ENCODE measurements at places on chromosomes 5 and 9. TPM values are rescaled to one million over a fixed set of nuclear protein-coding genes. Genes with fewer than 3 reads are reported as not detected.

GRCh38 chr5:92629000-92629399 is 952.0 kb downstream of the NR2F1-AS1 start:
- no peak overlapping the region for H3K4me3 ChIP-seq
- DNase-seq = no peak
- H3K36me3 ChIP-seq = no peaks in the 10 kb centered on the region
- H3K27ac ChIP-seq = no peak overlapping the region
- no peaks in the 10 kb centered on the region for H3K4me1 ChIP-seq

DNA sequence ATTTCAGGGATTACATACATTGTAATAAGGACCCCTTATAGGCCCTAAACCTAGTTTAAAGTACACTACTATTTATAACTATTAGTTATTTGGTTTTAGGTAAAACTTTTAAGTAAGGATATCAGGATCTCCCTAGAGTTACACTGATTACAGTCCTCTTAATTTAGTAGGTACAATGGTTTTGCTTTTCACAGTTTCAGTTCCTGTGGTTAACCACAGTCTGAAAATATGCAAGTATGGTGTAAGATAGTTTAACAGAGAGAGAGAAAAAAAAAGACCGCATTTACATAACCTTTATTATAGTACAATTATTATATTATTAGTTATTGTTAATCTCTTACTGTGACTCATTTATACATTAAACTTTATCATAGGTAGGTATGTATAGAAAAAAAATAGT is 725.3 kb upstream of the PTPRD start:
- no peaks in the 10 kb centered on the region for H3K4me1 ChIP-seq
- H3K27ac ChIP-seq = no peak overlapping the region
- no peaks in the 10 kb centered on the region for H3K27me3 ChIP-seq
- H3K4me3 ChIP-seq = no peak overlapping the region

PTPN3 gene
- total RNA-seq = 0.58 TPM

GRCh38 chr5:10539687-10539998 is 24.2 kb upstream of the ANKRD33B start:
- no peak overlapping the region for H3K4me3 ChIP-seq
- H3K36me3 ChIP-seq = no peaks in the 10 kb centered on the region
- H3K27me3 ChIP-seq = peaks cover 26% of the 10 kb centered on the region
- no peak overlapping the region for H3K27ac ChIP-seq
- DNase-seq = no peak

DNA sequence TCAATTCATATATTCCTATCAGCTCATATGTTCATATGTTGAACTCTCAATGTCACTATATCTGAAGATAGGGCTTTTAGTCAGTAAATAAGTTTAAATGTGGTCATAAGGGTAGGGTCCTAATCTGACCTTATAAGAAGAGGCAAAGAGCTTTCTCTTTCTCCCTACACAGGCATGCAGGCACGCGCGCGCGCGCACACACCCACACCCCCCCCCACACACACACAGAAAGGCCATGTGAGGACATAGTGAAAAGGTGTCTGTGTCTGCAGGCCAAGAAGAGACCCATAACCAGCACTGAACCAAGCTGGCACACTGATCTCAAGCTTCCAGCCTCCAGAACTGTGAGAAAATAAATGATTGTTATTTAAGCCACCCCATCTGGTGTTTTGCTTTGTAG is 76.0 kb downstream of the PDE4D start:
- H3K27ac ChIP-seq = no peak overlapping the region
- no peaks in the 10 kb centered on the region for H3K4me1 ChIP-seq
- no peak for DNase-seq
- H3K27me3 ChIP-seq = peaks cover 14% of the 10 kb centered on the region
- no peak overlapping the region for H3K4me3 ChIP-seq

DNA sequence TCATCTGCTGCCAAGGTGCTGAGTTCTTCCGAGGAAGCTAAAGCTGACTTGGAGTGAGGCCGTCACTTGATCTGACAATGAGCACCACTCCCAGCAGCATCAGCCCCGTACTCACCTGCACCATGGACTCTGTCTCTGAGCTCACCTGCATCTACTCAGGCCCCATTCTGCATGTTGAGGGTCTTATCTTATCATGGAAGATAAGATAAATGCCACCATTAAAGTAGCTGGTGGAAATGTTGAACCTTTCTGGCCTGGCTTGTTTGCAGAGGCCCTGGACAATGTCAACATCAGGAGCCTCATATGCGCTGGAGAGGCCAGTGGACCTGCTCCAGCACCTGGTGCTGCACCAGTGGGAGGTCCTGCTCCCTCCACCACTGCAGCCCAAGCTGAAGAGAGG is 35.0 kb upstream of the HMGCS1 start:
- H3K36me3 ChIP-seq = no peaks in the 10 kb centered on the region
- H3K4me3 ChIP-seq = no peak overlapping the region
- H3K4me1 ChIP-seq = no peaks in the 10 kb centered on the region
- DNase-seq = no peak

MARCHF11 gene
- not detected for total RNA-seq

DNA sequence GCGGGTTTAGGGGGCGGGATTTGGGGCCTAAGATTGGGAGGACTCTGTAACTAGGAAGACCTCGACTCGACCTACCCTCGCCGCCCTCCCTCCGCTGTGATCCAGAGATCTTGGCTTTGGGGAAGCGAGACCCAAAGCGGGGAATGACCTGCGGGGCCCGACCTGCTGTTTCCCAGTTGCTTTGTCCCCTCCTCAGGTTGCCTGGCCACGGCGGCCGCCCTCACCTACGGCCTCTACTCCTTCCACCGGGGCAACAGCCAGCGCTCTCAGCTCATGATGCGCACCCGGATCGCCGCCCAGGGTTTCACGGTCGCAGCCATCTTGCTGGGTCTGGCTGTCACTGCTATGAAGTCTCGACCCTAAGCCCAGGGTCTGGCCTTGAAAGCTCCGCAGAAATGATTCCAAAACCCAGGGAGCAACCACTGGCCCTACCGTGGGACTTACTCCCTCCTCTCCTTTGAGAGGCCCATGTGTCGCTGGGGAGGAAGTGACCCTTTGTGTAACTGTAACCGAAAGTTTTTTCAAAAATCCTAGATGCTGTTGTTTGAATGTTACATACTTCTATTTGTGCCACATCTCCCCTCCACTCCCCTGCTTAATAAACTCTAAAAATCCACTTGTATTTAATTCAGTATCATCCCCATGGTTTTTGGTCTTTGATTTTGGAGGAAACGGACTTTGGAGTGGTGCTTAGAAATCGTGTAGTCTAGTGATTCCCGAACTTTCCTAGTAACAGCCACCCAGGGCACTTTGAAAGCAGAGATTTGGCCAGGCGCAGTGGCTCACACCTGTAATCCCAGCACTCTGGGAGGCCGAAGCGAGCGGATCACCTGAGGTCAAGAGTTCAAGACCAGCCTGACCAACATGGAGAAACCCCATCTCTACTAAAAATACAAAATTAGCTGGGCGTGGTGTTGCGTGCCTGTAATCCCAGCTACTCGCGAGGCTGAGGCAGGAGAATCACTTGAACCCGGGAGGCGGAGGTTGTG is 878 bp downstream of the HIGD2A start:
- H3K27me3 ChIP-seq = no peaks in the 10 kb centered on the region
- H3K4me1 ChIP-seq = peaks cover 29% of the 10 kb centered on the region
- H3K4me3 ChIP-seq = peak overlapping the region; percentile 98
- peaks cover 58% of the 10 kb centered on the region for H3K36me3 ChIP-seq
- H3K27ac ChIP-seq = peak overlapping the region; percentile 99
- no peak for DNase-seq

PSIP1 gene
- 132 TPM for total RNA-seq

WHRN gene
- 14.9 TPM for total RNA-seq

DNA sequence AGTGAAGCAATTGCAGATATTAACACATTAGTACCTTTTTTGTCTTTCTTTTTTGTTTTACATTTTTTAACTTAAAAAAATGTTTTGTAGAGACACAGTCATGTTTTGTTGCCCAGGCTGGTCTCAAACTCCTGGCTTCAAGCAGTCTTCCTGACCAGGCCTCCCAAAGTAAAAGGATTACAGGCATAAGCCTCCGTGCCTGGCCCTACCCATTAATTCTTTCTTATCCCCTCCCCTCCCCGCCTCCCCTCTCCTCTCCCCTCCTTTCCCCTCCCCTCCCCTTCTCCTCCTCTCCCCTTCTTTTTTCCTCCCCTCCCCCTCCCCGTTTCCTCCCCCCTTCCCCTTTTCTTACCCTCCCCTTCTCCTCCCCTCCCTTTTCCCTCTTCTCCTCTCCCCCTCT is 182.4 kb downstream of the FER start:
- H3K4me1 ChIP-seq = no peaks in the 10 kb centered on the region
- H3K27ac ChIP-seq = no peak overlapping the region
- H3K36me3 ChIP-seq = peaks cover 7% of the 10 kb centered on the region
- no peak overlapping the region for H3K4me3 ChIP-seq
- DNase-seq = no peak
- H3K27me3 ChIP-seq = no peaks in the 10 kb centered on the region

- H3K27ac ChIP-seq = no peak overlapping the region
- no peaks in the 10 kb centered on the region for H3K4me1 ChIP-seq
- H3K4me3 ChIP-seq = no peak overlapping the region
- no peak for DNase-seq
- no peaks in the 10 kb centered on the region for H3K27me3 ChIP-seq
Observed at GRCh38 chr5:132308701-132309100, 14.5 kb downstream of the SLC22A4 start.

SH3RF2 gene
- not detected for total RNA-seq

MCC gene
- 5.4 TPM for total RNA-seq

DNA sequence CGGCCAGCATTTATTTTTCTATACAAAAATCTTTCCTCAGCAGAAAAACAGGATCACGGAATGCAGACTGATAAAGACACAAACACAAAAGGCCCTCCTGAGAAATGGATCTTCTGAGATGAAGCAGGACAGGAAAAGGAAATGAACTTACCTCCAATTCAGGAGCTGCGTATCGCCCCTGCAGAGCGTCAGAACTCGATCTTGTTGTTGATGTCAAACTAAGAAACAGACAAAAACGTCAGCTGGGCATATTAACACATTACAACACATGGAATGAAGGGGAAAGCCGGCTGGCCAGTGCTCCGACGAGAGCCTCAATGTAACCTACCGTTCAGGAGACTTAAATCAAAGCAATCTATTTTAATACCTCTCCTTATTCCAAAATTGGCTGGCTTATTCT is 105.1 kb downstream of the SERINC5 start:
- H3K4me1 ChIP-seq = peaks cover 62% of the 10 kb centered on the region
- peaks cover 59% of the 10 kb centered on the region for H3K36me3 ChIP-seq
- peak overlapping the region; percentile 89 for H3K27ac ChIP-seq
- DNase-seq = no peak
- H3K4me3 ChIP-seq = peak overlapping the region; percentile 9

GRCh38 chr5:50863534-50864170 is 197.2 kb downstream of the PARP8 start:
- H3K4me3 ChIP-seq = no peak overlapping the region
- no peaks in the 10 kb centered on the region for H3K4me1 ChIP-seq
- DNase-seq = no peak
- peaks cover 19% of the 10 kb centered on the region for H3K27me3 ChIP-seq

DNA sequence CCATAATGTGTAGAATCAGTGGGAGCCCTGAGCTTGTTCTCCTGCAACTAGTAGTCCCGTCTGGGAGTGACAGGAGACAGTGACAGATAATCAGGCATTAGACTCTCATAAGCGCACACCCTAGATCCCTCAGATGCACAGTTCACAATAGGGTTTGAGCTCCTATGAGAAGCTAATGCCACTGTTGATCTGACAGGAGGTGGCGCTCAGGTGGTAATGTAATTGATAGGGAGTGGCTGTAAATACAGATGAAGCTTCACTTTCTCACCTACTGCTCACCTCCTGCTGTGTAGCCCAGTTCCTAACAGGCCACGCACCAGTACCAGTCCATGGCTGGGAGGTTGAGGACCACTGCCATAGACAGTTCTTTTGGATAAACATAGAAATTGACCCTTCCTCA is 188.7 kb downstream of the ROR2 start:
- DNase-seq = no peak
- no peak overlapping the region for H3K4me3 ChIP-seq
- H3K27me3 ChIP-seq = peaks cover 6% of the 10 kb centered on the region
- no peaks in the 10 kb centered on the region for H3K4me1 ChIP-seq
- no peak overlapping the region for H3K27ac ChIP-seq

GRCh38 chr9:136782452-136782851 is 8.7 kb upstream of the TMEM141 start:
- H3K27me3 ChIP-seq = peaks cover 21% of the 10 kb centered on the region
- no peak overlapping the region for H3K4me3 ChIP-seq
- no peaks in the 10 kb centered on the region for H3K36me3 ChIP-seq
- no peak for DNase-seq

DNA sequence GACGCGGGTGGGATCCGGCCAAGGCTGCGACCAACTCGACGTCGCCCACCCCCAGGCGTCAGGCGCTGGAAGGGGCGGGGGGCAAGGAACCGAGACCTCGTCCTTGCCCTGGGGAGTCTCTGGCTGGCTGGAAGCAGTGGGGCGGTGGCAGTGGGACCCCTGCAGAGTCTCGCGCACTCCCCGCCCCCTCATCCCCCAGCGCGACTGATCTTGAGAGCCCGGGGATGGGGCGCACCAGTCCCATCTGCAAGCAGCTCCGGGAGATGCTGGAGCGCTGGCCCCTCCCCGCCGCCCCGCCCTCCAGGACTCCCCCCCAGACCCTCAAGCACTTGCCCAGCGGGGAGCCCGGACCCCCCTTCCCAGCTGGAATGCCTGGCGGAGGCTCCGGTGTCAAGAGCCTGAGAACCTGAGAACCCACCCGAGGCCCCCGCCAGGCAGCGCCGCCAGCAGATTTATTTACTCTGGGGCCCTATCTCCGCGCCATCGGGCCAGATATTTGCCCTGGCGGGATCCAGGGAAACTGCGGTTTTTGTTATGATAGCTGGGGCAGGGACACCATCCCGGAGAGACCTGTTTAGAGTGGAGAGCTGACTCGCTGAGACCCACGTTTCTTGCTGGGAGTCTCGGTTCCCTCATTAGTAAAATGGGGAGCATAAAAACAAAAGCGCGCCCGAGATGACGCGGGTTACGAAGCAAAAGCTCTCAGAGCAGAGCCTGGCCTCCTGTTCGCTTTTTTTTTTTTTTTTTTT is 1.2 kb downstream of the PRRT1B start:
- H3K27ac ChIP-seq = no peak overlapping the region
- peak overlapping the region; percentile 64 for H3K4me3 ChIP-seq
- DNase-seq = peak; percentile 24
- peaks cover 16% of the 10 kb centered on the region for H3K36me3 ChIP-seq

ANAPC2 gene
- 38.6 TPM for total RNA-seq

IL31RA gene
- not detected for total RNA-seq

GRCh38 chr5:178077751-178078150 is 35.6 kb upstream of the N4BP3 start:
- H3K27ac ChIP-seq = no peak overlapping the region
- no peak overlapping the region for H3K4me3 ChIP-seq
- peaks cover 7% of the 10 kb centered on the region for H3K27me3 ChIP-seq
- H3K4me1 ChIP-seq = peaks cover 15% of the 10 kb centered on the region
